Kasumi-1 (cell line): ENCODE measurements at places on chromosomes 5 and 9.
A peak's percentile ranks its signal among the peaks of the same experiment; 100 is the strongest.

GRCh38 chr5:89440670-89441069, 557.7 kb upstream of the MEF2C start:
- no peak for DNase-seq

DNA sequence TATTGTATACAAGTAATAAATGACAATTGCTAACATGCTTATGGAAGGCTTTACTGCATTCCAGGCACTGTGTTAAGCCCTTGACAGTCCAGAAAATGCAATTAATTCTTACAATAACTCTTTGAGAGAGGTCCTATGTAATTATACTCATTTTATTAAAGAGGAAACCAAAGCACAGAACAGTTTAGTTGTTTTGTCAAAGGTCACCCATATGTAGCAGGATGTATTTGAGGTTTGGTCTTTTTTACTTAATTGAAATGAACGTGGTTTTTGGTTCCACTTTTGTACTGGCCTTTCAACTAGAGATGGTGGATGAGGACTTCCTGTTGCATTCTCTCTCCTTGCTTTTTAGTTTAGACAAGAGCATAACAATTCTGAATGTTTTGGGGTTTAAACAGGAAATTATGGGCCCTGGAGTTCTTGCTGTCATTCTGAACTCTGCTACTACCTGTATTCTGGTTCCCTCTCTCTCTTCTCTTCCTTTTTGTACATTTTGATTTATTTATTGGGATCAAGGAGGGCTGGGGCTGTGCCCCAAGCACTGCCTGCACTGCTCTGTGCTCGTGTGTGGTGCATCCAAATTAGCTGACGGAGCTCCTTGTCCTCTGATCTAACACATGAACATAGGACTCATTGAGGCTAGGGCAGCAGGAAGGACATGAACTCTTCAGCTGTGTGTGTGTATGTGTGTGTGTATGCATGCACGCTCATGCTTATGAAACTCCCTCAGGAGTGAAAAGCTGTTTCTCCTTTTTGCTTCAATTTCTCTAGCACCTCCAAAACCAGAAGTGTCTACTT, 47.4 kb downstream of the SLC28A3 start:
- peak; percentile 37 for DNase-seq

- DNase-seq = peak; percentile 29
These were observed 32.5 kb downstream of the S1PR3 start for GRCh38 chr9:89023740-89024139.

GRCh38 chr5:75156585-75156984, 80.1 kb downstream of the ANKRD31 start:
- no peak for DNase-seq

GRCh38 chr9:107759009-107759822, 269.6 kb upstream of the KLF4 start:
- no peak for DNase-seq

- no peak for DNase-seq
These were observed 183.8 kb upstream of the PDE4D start for GRCh38 chr5:60077292-60077691.

DNA sequence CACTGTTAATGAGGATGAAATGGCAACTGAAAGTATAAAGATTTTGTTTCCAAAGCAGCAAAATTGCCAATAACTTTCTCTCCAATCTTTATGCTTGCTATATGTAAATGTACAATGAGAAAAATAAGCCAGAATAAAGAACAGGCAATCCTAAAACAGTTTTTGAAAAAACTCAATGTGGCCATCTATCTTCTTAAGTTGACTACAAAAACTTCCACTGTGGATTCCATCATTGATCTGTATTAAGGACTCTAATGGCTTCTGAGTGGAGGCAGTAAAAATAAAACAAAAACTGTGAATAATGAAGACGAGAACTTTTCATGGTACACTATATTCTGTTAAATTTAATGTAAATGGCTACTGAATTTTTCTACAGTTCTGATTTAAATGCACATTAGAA, 382.9 kb downstream of the TMEM232 start:
- no peak for DNase-seq

DNA sequence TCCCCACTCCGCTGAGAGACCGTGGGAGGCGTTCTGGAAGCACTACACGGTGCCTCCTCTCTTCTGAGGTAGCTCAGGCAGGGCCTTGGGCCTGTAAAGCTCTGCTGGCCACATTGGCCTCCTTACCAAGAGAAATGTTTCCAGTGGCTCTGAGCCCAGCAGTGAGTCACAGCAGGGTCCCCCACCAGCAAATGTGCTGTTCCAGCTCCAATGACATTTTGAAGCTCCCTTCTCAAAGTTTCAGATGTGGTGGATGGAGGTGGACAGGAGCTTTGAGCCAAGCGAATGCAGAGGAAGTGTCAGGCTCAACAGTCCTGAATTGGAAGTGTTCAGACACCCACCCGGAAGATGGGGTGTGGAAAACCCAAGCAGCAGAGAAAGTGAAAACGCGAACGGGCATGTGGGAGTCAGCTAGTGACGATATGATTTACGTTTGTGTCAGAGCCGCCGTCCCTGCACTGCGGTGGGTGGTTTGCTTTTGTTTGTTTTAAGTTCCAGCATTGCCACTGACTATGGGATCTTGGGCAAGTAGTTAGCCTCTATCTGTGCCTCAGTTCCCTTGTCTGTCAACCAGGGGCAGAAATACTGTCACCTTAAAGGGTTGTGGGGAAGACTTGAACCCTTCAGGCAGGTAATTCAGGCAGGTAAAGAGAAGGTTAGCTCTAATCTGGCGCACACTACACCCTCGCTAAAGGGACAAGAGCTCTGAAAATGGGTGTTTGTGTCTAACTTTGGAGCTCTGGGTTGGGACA, 38.2 kb downstream of the C5orf15 start:
- DNase-seq = no peak

DNA sequence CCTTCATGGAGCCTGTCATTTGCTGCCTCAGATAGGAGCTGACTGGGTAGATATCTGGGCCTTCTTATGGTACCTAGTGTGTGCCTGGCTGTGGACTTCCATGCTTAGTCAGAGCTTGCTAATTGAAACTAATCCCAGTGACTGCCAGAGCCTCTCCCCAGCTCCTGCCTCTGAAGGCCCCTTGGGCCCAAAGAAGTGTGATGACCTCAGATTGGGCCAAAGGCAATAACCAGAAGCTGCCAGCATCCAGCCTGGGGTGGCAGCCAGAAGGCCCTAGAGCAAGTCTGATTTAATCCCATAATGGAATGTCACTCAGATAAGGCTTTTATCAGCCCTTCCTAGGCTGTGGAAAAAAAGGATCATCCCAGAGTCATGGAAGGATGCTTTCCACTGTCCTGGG, 17.1 kb upstream of the CDC23 start:
- DNase-seq = no peak

- DNase-seq = no peak
These were observed 21.8 kb downstream of the IL9 start for GRCh38 chr5:135873831-135874230.

DNA sequence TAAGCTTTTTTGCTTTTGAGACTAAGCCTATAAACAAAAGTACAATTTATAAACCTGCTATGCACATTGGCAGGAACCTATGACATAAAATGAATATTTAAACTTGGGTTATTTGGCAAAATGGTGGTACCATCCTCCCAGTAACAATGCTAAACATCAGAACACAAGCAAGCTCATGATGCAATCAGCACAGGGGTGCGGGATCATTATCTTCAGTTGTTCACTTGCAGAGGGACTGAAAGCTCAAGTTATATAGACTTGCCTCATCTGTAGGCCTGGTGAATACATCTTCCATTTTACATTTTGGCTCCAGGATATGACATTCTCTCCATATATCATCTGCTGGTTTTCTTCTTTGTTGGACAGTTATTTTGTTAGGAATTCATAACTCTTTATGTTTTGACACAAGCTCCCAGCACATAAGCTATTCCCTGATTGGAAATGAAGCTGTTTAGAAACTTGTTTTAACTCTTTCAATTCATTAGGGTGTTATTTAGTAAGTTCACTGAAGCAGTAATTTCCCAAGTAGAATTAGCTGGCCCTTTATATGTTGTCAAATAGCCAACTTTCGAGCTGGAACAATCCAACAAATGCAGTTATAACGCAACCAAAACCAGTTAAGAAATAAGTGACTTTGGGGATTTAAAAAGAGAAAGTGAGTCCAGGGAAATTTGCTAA, 124.7 kb upstream of the LIFR start:
- DNase-seq = no peak

- DNase-seq = peak; percentile 22
These were observed 292.8 kb downstream of the YTHDC2 start for GRCh38 chr5:113806250-113806649.

GRCh38 chr9:91873637-91874051, 76.4 kb downstream of the ROR2 start:
- no peak for DNase-seq

DNA sequence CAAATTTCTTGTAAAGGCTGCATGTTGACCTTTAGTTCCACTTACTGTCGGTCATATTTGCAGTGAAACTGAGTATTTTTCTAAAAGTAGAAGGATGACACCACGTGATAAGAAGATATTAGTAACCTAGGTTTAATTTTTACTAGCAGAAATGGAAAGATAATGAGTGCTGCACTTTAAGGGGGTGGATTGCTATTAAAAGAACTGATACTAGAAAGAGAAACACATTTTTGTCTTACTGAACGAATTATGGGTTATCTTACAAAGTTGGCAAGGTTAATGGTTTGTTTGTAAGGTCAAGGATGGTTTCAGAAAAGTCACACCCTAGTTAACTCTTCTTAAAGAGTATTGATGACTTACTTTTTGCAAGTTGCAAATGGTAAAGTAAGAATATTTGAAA, 2.4 kb downstream of the MACIR start:
- no peak for DNase-seq

DNA sequence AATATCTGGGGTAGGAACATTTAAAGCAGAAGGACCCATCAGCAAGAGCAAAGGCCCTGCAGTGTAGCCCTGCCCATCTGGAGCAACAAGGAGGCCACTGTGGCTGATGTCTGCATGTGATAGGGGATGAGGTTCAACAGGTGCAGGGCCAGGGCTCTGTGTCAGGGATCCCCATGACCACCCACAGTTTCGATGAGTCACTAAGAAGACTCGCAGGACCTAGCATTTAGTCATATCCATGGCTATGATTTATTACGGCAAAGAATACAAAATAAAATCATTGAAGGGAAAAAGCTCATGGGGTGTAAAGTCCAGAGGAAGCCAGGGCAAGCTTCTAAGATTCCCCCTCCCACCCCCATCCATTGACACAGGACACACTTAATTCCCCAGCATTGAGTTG, 188.6 kb downstream of the ADGRV1 start:
- DNase-seq = no peak

DNA sequence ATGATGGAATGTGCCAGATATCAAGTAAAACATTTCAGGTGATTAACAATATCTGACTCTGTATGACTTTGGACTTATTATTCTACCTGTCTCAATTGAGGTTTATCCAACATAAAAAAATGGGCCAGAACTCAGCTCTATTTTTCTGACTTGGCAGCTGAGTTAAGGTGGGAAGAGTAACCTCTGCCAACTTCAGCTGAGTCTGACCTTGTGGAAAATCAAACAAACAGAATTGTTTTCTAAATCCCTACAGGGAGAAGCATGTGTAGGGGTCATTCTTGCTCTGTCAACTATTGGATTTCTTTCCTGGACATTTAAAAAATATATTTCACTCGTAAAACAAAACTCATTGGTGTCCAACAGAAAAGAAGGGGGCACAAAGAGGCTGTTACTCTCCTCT, 139.4 kb upstream of the TLR4 start:
- no peak for DNase-seq

GRCh38 chr5:29085142-29085541, 2046.8 kb upstream of the CDH9 start:
- no peak for DNase-seq

DNA sequence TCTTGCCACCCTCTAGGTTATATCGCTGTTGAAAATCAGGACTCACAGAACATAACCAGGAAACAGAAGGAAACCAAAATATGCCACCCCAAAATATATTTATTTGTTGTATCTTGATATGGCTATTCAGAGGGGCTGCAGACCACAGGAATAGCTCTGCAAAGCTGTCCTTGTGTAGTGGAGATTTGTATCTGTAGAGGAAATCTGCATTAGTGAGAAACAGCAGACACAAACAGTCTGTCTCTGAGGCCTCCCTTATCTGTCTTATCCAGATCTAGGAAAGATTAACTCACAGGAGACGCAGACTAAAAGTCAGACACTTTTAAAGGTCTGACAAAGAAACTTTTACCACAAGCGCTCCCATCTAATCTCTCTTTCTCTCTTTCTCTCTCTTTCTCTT, 54.1 kb upstream of the CEMIP2 start:
- DNase-seq = no peak

- peak; percentile 42 for DNase-seq
These were observed 709 bp downstream of the ELL2 start for GRCh38 chr5:95960667-95961616.

GRCh38 chr9:29616844-29617243, 2043.6 kb upstream of the C9orf72 start:
- DNase-seq = no peak

- no peak for DNase-seq
These were observed 140.9 kb downstream of the SAXO1 start for GRCh38 chr9:18891946-18892670.

GRCh38 chr9:89514337-89514736, 16.4 kb upstream of the SEMA4D start:
- DNase-seq = no peak

DNA sequence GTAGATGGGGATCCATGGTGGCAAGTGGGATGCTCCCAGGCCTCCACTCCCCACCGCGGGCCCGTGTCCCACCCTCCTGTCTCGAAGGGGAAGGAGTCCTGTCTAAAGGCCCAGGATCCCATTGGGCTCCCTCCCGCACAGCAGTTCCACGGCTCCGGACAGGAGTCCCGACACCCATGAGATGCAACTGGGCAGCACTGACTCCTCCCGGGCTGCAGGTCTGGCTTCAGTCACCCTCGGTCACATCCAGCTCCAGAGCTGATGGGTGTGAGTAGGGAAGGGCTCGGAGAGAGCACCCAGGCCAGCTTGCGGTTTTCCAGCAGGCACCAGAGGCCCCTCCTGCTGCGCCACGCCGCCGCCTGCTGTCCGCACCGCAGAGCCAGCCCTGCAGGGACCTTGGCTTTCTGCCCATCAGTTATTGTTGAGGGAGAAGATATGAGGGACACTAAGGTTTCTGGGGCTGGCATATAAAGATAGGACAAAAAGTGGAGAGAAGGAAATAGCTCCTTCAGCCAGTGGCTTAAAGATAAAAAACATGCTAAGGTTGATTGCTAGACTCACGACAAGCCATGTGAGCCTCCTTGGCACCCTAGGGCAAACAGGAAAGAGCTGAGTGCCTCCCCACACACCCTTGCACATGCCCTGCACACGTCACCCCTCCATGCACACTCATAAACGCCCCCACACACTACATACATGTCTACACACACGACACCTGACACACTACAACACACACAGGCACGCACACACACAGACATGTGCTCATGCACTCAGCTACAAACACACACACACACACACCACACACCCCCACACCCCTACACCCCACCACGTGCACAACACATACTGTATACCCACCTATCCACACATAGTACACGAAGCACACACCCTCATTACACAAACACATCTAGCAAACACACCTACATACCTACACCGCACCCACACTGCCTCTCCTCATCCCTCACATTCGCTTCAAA, 79.0 kb downstream of the AK8 start:
- DNase-seq = no peak

GRCh38 chr5:179623906-179624741, 653 bp upstream of the HNRNPH1 start:
- no peak for DNase-seq

GRCh38 chr5:13378091-13378490, 566.4 kb downstream of the DNAH5 start:
- DNase-seq = no peak
